Activated CD4-positive, CD25-positive, alpha-beta regulatory T cell (primary cell): ENCODE measurements at places on chromosomes 1 and 21.

DNA sequence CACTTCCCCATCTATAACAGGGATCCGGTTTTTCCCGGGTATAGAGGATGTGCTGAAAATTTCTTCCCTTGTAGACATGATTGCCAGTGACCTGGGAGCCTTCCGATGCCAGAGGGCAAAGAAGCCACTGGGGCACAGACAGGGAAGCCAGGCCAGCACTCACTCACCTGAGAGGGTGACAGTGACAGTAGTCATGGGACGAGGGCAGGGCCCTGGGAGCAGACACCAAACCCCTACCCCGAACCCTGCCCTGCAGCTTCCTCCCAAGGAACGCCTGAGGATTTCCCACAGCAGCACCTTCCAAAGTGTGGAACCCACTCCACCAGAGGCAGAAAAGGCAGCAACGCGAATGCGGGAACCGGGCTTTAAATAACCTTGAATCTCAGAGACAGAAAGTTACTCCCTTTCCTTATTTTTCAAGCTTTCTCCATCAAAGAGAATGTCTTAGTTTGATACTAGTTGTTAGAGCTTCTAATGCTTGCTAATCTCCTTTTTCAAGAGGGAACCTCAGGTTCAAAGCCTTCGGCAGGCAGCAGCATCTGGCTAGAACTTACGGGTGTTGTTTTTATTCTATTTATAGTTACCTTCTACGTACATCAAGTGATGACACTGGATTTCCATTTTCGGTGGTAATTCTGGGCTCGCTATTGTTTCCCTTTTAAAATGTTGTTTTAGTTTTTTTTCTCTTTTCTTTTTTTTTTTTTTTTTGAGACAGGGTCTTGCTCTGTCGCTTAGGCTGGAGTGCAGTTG, 2.8 kb downstream of the DDOST start:
- DNase-seq: no peak

GRCh38 chr1:9410737-9411297, 118.1 kb downstream of the SPSB1 start:
- DNase-seq: no peak

DNA sequence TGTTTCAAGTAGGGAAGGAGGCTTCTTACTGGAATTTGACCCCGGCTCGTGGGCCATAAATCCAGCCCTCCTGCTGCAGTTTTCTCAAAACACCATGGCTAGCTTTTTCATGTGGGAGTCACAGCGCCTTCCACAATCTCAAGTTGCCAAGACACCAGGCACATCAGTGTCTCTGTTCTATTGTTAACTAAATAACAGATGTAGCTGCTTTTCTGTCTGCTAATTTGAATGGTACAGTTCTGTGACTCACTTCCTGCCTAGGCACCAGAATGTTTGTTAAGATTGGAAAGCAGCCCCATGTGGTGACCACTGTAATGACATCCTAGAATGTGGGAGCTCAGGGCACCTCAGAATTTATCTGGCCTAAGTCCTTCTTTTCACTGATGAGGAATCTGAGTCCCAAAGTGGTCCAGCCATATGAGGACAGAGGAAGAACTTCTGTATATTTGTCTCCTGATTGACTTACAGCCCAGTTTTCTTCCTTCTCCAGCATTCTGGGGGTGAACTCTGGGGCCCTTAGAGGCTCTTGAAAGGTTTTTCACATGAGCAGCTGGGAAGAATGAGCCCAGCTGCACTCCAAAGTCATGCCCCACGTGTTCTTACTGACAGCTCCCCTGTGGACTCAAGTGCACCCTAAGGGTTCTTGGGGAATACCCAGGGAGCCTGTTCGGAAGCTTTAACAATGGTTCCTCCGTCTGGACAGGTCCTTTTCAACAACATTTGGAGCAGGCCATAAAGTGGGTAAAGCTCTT, 27.5 kb downstream of the TRIM45 start:
- DNase-seq: no peak

GRCh38 chr21:42853621-42854020, 25.7 kb downstream of the WDR4 start:
- DNase-seq: no peak

DNA sequence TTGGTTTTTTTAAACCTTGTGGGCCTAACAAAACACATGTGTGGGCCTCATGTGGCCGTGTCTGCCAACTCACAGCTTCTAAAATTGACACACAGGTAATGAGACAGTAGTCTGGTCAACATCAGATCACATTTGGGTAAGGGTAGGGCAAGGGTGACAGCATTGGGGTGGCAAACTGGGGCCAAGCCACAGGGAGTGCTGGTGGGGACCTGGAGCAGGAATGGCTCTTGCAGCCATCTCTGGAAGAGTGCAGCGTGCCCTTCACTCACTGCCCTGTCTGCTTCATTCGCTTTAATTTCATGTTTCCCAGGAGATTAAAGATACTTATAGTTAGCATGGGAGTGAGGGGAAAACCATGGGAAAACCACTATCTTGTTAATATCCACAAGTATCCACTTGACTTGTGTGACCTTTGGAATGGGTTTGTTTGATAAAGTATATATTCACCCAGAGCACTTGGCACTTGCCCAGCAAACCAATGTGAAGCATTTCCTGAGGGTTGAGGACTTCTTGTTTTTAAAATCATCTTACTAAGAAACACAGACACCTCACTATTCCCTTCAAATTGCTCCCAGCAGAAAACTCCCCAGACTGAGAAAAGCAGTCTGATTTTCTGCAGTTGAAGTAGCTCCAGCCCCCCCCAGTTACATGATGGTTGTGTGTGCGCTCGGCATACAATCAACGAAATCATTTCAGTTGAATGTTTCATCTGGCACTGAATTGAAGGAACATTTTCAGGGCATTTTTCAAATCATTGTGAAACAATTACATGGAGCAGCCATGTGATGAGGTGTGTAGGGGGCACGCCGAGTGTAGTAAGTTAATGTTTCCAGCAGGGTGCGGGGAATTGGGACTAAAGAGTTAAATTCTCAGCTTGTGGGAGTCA, 175.7 kb downstream of the VPS13D start:
- no peak for DNase-seq

DNA sequence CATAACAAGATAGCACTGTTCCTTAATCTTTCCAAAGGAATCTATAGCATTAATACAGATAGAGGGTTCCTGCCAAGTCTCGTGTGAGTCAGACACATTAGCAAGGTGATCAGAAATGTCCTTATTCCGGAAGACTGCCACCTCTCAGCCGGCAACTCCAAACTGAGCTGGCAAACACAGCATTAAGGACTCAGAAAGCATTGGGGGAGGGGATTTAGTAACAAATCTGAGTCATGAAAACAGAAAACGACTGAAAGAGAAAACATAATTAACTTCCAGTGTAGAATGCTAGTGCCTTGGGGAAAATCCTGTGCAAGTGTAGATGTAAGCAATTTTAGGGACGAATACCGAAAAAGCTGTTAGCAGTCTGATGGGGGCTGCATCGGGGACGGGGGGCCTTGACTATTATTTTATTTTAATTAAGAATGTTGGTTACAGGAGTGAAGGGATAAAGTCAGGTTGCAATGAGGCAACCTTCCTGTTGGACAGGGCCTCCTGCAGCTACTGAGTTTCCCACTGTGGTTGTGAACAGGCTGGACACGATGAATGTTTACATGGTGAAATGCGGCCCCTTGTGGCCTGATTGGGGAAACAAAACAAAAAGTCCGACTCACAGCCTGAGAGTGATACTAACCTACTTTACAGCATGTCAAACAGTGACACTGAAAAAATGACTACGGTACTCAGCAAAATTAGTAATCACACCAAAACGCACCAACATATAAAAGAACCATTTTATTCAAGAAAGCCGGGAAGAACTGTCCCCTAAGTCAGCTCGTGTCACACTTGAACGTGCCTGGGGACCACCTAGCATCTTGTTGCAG, 20.7 kb downstream of the MIS18A start:
- no peak for DNase-seq

- DNase-seq: no peak
These were observed 14.3 kb downstream of the NHLH2 start for GRCh38 chr1:115826628-115827027.

GRCh38 chr1:62210960-62211359, 16.3 kb downstream of the L1TD1 start:
- no peak for DNase-seq

DNA sequence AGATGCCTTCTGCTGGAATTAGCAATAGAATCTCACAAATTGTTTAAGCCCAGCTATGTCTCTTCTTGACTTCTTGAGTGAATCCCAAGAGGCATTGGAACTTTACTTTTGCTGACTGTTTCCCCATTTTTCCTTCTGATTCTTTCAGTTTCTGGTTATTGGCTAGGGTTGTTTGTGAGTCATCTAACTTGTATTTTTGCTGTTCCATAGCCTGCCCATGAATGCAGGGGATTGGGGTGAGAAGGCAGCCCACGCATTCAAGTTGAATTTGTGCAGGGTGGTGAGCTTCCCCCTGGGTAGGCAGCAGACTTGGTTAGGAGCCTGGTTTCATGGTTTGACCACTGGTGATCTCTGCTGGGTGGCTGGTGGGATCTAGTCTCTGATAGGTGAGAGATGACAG, 10.4 kb upstream of the KLF17 start:
- DNase-seq: no peak

DNA sequence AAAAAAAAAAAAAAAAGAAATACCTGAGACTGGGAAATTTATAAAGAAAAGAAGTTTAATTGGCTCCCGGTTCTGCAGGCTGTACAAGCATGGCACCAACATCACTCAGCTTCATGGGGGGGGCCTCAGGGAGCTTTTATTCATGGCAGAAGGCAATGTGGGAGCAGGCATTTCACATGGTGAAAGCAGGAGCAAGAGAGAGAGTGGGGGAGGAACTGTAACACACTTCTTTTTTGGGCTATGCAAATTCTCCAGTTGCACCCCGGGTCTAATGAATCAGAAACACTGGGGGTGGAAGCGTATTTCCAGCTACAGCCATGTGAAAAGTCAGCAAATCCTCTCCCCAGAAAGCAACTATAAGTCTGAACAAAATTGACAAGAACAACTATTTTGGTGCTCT, 11.8 kb upstream of the SOD1 start:
- no peak for DNase-seq

DNA sequence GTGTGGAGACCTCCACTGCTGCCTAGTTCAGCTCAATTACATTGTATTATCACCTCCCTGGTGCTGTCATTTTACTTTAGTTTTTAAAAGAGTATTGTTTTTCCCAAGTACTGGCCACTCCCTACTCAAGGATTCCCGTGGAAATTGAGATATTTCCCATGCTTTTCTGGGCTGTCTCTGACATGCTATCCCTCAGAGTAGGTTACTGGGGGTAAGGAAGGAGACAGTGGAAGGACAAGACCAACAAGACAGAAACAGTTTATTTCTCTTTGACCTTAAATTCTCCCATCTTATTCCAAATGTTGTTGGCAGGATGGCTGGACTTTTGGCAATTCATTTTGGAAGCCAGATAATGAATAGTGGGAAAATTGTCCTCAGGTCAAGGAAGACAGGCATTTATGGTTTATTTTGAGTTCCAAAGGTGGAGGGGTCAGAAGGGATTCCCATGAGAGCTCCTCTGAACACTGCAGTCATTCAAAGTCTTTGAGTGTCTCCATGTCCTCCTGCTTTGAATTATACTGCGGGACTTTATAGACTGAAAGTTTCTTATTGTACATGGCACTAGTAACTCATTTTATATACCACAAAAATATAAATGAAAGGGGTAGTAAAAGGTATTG, 20.3 kb downstream of the RGS5 start:
- DNase-seq: no peak

DNA sequence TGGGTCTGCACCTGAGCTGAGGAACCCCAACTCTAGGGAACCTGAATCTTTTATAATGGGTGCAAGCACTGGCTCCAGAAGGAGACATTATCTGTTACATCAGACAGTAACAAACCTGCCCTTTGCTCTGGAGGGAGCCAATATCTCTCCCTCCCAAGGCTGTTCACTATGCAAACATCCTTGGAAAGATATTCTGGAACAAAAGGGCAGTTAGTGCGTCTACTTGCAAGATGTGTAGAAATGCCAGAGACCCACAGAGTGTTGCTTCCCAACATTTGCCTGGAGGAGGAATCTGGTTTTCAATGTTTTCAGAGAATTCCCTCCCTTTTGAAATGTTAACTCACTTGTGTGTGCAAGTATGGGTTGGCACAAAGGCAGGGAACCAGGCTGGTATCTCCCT, 31.9 kb downstream of the UMODL1 start:
- DNase-seq: no peak

DNA sequence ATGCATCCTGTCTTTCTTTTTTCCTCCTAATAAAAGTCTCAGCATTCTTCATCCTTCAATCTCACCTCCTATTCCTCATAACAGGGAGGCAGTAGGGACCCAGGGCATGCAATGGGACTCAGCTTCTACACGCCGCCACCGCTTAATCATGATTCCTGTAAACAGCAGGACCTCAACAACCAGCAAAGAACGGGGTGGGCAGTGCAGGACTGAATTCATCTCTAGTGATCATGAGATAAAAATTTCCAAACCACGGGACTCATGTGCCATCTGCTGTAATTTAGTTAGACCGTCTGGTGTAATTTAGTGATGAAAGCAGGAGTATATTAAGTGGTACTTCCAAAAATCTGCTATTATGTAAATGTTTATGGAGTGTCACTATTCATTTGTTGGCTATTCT, 5.4 kb downstream of the PRAMEF12 start:
- DNase-seq: no peak

- DNase-seq: peak; percentile 2
These were observed 3.5 kb upstream of the KRTAP27-1 start for GRCh38 chr21:30340714-30341573.

DNA sequence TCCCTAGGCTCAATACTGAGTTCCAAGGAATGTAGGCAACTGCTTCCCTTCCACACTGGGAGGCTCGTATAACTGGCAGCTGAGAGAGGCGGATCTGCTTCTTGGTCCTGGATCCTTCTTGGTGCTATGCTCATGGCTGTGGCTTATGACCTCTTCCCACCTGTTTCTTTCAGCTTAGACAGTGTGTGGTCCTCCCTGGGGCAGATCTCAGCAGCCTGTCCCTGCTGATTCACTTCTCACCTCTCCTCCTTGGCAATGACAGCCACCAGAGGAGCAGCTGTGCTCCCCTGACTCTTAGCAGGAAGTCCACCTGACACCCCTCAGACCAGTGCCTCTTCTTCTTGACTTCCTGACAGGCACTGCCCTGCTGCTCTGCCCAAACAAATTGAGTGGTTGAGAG, 75.1 kb upstream of the PTGFRN start:
- DNase-seq: no peak
